NCI-H1092 (cell line): ENCODE measurements at places on chromosomes 3 and 15.

GRCh38 chr3:14340960-14341708 lies 61.3 kb upstream of the SLC6A6 start:
- DNase-seq, result no peak

DNA sequence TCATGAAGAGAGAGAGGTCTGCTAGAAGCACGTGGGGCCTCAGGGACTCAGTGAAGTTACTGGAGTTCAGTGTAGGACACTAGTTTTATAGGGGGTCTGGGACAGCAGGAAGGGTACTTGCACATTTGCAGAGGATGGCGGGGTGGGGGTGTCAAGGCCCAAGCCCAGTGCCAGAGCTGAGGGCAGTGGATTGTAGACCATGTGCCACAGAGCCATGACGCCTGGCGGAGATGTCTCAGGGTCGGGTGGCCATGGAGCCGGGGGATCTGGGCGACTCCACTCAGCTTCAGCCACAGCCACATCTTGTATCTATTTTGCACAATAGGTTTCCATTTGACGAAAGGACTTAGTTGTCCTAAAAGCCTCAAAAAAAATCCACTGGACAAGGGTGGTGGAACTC lies 50.4 kb upstream of the RGMA start:
- no peak for DNase-seq

- no peak for DNase-seq
Measured at GRCh38 chr15:94395640-94396039, 164.3 kb downstream of the MCTP2 start.

DNA sequence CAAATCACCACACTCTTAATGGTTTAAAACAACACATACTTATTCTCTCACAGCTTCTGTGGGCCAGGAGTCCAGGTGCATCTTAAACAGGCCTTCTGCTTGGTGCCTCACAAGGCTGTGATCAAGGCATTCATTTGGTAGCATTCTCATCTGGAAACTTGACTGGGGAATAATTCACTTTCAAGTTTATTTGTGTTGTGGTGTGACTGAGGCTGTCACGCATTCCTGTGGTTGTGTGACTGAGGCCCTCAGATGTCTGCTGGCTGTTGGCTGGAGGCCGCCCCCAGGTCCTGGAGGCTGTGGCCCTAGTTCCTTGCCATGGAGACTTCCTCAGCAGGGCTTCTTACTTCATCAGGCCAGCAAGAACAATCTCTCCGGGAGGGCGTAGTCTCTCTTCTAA lies 16.9 kb upstream of the FAM3D start:
- DNase-seq, result no peak

DNA sequence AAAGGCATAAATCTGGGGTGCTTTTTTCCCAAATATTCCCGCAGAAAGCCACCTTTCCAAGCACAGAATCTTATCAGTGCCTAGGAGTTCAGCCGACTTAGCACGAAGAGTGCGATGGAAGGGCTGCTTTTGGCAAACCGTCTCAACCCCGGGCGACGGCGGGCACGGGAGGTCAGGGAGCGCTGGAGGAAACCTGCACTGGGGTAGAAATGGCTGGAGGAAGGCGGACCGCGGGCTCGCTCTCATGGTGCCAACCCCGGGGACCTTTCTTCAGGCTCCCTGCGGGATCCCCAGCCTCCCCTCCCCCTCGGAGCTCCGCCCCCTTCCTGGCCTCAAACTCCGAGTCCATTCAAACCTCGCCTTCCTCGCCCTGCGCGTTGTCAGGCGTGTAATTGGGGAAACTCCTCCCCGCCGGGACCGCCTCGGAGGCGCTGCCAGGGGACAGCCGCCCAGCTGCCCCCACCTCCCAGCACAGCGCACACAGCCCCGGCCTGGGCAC lies at the start of gene GABRG3:
Gene GABRG3, plus strand, starts transcription at position 470 of the 499 bp plus-strand sequence.
- peak; percentile 4 for DNase-seq

GRCh38 chr3:150314248-150315004 lies 93.7 kb upstream of the TSC22D2 start:
- no peak for DNase-seq

DNA sequence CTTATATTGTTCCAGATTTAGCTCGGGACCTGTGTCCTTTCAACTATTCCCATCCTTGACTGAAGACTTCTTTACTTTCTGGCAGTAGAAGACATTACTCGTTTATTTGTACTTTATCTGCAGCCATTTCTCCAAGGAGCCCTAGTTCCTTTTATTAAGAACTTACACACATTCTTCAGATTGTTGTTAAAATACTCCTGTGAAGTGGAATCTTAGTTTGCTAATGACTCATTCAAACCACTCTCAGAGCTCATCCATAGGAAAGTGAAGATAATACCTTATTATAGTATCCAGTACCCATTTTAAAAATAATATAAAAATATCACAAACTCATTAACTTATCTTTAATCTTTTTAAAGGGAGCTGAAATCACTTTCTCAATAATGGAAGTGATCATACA lies 63.5 kb downstream of the C3orf70 start:
- DNase-seq, result no peak
